ENCODE measurements at places on chromosomes 5 and 9. TPM values are rescaled to one million over a fixed set of nuclear protein-coding genes. Genes with fewer than 3 reads are reported as not detected.

GRCh38 chr5:168471785-168472184 is 14.5 kb upstream of the RARS1 start:
- no peak for DNase-seq

GRCh38 chr5:2207416-2208238 is 324.9 kb upstream of the IRX4 start:
- DNase-seq = no peak

DNA sequence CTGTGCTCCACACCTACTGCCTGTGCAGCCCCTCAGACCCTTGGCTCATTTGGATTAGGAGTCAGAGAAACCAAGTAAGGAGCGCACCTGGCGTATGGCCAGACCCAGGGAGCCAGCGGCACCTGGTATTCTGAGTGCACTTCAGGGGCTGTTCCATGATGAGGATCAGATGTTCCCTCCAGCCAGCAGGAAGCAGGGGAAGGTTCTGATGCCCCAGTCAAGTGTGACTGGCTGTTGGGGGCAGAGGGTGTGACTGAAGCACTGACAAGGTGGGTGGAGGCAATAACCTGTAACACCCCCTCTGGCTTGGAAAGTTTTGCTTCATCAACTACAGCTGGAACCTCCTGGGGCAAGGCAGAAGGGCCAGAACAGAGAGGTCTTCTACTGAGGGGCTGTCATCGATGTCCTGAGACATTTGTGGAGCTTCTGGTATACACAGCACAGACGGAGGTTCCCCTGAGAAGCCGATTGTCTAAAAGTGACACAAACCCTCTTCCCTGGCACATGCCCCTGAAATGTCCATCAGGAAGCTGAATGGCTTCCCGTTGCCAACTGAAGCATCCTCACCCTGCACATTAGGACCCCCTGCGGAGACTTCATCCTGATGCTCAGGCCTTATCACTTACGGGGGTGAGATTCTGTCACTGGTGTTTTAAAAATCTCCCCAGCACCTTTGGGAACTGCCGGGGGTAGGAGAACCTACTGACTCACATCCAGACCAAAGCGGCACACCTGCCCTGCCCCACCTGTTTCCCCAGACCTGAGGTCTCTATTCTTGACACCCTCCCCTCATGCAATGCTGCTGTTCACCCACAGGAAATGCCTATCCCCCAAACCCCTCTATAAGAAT is 21.1 kb downstream of the TRAF1 start:
- no peak for DNase-seq

DNA sequence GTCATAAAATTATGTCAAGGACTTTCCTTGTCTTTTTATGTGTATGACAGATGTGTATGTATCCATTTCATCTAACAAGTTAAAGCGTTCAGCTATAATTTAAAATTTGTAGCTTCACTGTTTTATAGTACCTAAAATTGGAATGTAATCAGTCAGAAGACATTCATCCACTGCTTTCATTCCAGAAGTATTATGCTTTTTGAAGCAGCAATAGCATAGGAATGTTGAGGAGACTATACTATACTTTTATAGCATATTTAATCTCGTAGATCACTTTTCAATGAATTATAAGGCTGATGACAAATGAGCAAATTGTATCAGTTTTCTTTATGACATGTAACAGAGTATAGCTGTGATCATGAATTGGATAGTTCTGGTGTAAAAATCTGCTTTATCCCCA is 6.9 kb downstream of the PCDHGA12 start:
- DNase-seq = no peak

GRCh38 chr5:74017786-74018211 is 391.8 kb downstream of the ARHGEF28 start:
- no peak for DNase-seq

CNTNAP3 gene
- total RNA-seq = 17.2 TPM

DNA sequence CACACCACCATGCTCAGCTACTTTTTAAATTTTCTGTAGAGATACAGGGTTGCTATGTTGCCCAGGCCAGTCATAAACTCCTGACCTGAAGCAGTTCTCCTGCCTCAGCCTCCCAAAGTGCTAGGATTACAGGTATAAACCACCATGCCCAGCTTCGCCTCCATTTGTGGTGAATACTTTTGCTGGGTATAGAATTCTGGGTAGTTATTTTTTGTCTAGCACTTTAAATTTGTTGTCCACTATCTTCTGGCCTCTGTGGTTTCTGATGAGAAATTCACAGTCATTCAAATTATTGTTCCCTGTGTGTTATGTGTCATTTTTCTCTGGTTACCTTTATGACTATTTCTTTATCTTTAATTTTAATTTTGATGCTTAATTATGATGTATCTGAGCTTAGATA is 57.7 kb upstream of the EXOC3 start:
- no peak for DNase-seq

DNA sequence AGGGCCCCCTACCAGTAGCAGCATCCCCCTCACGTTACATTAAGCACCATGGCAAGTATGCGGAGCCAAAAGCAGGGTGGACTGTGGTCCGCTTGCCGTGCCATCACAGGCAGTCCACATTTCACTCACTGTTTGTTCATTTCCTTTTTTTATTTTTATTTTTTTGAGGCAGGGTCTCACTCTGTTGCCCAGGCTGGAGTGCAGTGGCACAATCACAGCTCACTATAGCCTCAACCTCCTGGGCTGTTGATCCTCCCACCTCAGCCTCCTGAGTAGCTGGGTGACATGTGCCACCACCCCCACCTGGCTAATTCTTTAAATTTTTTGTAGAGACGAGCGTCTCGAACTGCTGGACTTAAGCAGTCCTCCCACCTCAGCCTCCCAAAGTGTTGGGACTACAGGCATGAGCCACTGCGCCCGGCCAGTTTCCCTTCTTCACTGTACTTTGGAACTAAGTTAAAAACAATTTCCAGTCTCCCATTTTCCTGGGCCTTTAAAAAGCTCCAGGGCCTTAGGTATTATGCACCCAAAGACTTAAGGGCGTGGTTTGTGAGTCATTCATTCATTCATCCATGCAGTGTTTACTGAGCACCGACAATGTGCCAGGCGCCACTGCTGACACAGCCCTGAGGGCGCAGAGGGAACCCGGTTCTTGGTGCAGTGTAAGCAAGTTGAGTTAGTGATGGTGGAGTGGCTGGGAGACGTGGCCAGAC is 19.9 kb downstream of the PRRX2 start:
- no peak for DNase-seq

DNA sequence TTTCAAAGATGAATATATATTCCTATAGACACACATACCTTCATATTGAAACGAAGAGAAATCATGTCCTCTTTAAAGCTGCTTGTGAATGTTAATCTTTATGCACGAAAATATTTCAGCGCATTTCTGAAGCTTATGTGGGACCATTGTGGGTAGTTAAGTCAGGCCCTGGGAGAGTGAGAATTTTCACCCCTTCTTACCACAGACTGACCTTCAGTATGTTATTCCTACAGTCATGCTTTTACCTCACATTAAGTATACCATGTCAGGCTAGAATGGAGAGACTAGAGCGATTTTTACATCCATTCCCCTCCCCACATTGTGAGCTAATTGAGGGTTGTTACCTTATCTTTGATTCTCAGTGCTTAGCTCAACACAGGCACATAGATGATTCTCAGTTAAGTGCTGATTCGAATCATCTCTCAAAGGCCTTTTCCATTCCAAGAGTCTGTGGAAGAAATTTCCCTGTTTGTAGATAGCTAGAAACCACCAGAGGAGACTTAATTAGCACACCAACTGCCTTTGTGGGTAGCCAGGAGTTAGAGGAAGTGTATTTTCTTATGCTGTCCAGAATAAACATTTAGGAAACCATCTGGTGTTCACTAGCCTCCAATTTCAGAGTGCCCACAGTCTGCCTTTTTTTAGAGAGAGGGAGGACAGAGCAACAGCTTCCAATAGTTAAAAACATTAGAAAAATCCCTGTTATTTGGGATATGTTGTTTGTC is 110.5 kb downstream of the MEGF10 start:
- no peak for DNase-seq

DNA sequence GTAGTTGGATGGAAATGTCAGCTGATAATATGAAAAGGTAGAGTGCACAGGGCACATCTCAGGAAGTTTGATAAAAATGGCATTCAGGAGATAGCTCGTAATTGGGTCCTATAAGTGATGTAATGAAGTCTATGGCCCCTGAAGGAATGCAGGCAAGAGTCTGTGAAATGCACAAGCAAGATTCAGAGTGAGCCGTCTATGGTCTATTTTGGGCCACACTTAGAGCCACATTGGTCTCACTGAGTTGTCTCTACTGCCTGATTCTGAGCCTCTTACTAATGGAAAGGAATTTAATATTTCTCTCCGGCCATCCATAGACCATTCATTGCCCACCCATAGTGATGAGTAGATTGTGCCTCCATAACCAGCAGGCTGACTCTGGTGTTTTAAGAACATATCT is 111.3 kb upstream of the KCNN2 start:
- no peak for DNase-seq

DNA sequence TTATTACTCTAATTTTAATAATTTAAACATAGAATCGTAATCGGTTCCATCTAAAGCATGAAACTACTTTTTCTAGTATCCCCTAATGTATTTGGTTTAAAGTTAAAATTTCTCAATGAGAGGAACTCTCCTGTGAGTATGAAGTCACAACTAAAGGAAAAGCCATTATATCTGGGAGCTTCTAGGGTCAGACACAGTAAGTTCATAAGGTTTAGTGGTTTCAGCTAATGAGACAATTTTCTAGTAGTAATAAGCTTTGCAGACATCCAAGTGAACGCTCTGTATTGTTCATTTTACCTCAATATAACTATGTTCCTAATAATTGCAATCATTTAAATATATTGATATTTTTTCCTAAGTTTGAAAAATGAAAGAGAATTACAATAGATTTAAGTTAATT is 364.4 kb upstream of the CDH9 start:
- no peak for DNase-seq

- DNase-seq = no peak
Measured at GRCh38 chr5:179234563-179235135, 110.6 kb downstream of the ADAMTS2 start.

STING1 gene
- 45.7 TPM for total RNA-seq

SLC45A2 gene
- 0.15 TPM for total RNA-seq

INSYN2B gene
- total RNA-seq = 0.87 TPM

PLAC8L1 gene
- not detected for total RNA-seq

- no peak for DNase-seq
Measured at GRCh38 chr9:38356851-38357250, 35.7 kb upstream of the ALDH1B1 start.

DNA sequence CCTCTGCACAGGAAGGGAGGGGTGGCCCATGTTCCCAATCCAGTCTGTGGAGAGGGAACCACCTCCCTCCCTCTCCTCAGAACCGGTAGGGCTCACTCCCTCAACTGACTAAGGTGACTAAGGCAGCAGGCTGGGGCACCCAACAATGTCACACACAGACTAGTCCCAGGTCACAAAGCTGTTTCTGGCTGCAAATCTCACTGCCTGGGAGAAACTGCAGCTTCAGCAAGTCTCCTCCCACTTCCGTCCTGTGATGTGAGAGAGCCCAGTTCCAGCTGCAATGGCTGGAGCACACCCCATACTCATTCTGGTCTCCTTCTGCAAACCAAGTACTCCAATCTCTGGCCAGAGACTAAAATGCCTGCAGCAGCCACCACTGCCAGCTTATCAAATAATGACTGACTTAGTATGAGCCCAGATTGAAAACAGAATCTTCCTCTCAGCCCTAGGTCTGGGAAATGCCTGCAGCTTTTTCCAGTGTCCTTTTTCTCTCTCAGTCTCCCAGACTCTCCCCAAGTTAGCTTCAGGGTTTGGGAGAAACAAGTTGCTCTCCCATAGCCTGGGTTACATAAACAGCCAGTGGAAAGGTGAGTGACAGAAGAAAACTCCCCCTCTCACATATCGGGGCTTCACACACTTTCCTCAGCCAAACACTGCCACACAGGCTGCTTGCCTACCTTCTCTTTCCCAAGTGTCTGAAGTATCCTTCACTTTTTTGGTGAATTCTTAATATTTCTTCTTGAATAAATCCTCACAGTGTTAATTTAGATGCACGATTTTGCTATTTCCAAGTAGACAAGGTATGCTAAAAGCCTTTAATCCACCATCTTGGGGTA is 247.4 kb upstream of the RASA1 start:
- DNase-seq = peak; percentile 53

- DNase-seq = peak; percentile 1
Measured at GRCh38 chr5:156411-157072, 34.8 kb upstream of the LRRC14B start.

DNA sequence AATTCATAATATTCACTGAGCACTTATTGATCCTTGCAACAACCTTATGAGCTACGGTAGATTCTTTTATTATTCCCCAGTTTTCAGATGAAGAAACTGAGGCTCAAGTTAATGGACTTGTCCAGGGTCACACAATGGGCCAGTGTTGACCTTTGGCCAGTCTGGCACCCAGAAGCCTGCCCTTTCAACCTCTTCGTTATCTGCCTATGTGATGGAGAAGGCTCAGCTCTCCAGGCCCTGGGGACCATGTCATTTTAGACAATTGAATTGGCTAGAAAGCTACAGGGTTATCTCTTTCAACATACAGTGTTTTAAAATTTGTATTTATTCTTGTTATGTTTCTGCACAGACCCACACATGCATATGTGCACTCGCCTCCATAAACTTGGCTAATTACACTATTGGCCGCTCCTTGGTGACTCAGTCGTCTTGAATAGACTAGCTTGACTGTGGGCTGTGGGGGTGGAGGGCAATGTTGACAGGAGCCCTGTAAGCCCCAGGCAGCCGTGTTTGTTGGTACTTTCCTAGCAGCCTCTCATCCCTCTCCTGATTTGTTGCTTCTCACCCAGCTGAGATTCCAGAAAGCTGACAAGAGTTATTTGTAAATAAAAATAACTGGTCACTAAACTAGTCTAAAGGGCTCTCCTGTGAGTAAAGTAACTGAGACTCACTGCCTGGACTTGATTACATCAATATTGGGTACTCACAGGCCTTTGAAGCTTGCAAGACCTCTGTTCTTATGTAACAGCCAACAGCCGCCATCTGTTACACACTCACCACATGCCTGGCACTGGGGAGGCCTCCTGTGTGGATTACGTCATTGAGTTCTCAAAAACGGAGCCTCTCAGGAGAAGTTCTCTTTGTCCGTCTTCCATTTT is 8.5 kb upstream of the ANGPTL2 start:
- no peak for DNase-seq

DNA sequence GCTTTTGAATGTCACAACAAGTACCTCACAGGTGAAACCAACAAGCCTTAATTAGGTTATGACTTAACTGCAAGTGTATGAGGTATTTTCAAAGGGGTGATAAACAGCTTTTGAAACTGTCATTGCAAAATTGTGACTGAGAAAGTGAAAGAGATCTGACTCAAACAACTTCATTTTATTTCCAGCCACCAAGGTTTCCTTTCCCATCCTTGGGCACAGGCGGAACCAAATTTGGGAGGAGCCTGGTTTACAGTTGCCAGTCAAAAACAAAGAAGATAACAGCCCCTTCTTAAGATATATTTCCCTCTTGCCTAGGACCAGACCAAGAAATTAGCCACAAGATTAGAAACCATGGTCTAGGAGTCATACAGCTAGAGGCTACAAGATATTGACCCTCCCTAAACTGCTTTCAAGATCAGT is 417.1 kb downstream of the CSNK1G3 start:
- no peak for DNase-seq

NRG2 gene
- total RNA-seq = 2.6 TPM
